ENCODE measurements at places on chromosomes 6 and 20.

DNA sequence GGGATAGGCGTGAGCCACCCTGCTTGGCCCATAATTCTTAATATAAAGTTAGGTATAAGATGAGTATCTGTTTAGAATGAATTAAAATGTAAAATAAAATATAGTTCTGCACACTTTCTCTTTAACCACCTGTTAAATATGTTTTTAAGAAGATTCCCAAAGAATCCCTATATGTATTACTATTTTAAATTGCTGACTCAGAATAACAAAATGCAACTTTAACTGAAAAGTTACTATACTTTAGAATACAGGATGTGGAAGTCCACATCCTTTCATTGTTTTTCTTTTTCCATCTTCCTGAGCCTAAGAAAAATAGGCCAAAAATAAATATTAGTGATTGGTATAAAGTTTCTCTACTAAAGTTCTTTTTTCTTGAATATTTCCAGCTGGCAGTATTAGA lies 325.6 kb upstream of the EYS start:
- no peak for DNase-seq

- peak; percentile 36 for DNase-seq
Observed at GRCh38 chr6:170291271-170292110, 613 bp upstream of the DLL1 start.

- DNase-seq, result no peak
Observed at GRCh38 chr6:87029711-87030314, 65.1 kb downstream of the CGA start.

DNA sequence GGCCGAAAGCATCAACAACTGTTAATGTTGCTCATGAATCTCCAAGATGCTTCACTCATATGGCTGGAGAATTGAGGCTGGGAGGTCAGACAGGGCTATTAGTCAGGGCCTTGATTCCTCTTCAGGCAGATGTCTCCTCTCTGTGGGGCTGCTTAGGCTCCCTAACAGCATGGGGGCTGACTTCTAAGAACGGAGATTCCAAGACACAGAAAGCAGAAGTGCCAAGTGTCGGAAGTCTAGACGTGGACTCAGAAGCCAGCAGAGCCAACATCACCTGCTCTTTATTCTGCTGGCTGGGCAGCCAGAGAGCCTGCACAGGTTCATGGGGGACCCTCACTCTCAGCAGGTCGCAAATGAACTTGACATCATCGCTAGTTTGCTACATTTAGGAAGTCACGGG lies 279.8 kb downstream of the CDH26 start:
- no peak for DNase-seq

DNA sequence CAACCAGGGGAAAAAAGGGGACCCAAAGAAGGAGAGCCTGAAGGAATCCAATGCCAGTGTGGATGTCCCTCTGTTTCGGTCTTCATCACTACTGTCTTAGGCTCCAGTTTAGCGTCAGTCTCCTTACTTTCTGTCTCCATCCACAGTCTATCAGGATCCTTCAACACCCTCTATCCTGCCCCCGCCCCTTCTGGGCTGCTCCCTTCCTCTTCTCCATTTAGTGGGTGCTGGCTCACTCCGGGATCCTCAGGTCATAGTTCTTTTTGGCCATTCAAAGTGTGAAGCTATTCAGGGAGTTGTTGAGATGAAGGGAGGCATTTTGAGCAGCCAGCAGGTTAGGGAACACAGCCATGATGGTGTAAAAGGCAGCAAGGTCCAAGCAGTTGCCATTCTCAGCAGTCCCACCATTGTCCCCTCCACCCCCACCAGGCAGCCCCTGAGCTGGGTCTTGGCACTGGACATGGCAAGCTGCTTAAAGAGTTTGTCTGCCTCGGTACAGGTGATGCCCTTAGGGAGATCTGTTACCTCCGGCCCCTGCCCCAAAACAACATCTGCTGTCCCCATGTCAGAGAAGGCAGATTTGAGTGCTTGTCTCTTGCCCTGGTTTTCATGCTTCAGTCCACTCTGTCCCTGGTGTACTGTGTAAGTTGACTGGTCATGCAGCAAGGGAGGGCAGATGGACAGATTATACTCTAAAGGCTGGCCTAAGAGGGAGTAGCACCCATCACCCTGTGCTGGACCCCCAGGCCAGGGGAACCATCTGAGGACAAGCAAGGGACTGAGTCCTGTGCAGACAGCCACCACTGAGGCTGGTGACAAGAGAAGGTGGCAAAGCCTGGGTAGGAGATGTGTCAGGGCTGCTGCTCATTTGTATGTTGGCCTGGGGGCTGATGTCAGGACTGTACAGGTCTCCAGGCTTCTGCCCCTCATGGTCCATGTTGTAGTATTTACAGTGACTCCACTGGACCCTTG lies 842.0 kb downstream of the HACE1 start:
- no peak for DNase-seq

DNA sequence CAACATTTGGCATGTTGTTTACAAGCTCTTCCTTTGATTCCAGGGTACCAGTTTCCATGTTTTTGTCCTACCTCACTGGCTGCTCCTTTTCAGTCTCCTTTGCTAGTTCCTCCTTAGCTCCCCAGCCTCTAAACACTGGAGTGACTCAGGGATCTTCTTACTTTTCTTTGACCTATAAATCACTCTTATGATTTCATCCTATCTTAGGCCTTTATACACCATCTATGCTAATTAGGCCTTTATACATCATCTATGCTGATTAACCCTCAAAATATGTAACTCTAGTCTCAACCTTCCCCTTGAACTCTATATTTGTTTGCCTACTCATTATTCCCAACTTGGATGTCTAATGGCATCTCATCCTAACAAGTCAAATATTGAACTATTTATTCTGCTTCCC lies 9.5 kb downstream of the TMEM30A start:
- DNase-seq, result no peak

DNA sequence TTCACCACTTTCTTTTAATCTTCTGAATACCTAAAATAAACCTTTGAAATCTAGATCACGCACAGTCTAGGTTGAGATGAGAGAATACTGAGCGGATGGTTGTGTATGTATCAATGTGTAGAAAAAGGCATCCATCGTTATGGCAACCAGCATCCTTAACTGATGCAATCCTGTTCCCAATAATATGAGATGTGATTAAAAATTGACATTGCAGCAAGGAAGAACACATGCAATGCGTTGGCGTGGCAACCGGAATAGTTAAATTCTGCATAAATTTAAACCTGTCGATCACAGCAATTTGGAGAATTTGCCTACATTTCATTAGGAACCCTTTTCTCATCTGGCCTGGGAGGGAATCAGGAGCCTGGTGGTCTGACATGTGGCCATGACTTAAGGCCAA lies 1.3 kb upstream of the L3MBTL1 start:
- DNase-seq, result no peak

DNA sequence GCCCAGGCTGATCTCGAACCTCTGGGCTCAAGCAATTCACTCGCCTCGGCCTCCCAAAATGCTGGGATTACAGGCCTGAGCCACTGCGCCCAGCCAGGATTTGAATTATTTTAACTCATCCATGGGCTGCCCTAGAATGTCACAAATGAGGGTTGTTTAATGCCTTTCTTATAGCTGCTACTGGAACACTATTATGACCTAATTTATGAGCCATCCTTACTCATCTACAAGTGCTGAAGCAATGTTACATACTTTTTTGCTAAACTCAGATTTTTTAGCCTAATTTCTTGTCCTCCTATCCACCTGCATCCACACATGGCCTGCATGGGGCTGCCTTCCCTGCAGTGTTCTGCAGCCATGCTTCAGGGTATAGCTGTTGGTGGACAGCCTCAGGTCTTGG lies 59.9 kb downstream of the RTN4IP1 start:
- DNase-seq, result no peak

DNA sequence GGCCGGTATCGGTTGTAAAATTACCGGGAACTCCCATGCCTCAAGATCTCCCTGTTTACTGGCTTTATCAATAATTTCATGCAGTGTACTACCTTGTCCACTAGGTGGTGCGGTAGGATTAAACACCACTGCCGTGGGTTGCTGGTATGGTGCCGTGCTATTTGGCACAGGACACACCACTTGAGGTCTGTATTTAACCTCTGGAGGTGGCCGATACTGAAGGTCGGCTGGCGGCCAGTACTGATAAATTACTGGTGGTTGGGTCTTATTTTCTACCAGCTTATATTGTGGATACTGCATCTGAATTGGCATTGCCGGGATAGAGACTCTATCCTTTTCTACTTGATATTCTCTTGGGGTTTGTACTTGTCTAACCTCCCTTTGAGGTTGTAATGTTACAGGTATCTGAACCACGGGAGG lies 14.3 kb upstream of the PTCRA start:
- DNase-seq, result peak; percentile 79

DNA sequence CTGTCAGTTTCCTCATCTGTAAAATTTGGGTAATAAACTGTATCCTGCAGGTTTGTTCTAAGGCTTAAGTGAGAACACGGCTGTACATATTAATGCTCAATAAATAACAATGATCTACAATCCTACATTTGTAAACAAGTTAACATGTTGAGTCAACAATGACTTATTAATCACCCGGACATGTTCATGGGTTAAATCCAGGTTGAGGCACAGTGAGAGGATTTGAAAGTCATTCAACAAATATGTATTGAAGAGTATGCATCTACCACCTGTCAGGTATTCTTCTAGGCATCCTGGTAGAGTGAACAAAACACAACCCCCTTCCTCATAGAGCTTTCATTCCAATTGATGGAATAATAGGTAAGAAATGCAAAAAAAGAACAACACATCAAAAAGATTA lies 554.7 kb upstream of the SLC35B3 start:
- no peak for DNase-seq

GRCh38 chr6:145367149-145367548 lies 368.2 kb downstream of the EPM2A start:
- no peak for DNase-seq

DNA sequence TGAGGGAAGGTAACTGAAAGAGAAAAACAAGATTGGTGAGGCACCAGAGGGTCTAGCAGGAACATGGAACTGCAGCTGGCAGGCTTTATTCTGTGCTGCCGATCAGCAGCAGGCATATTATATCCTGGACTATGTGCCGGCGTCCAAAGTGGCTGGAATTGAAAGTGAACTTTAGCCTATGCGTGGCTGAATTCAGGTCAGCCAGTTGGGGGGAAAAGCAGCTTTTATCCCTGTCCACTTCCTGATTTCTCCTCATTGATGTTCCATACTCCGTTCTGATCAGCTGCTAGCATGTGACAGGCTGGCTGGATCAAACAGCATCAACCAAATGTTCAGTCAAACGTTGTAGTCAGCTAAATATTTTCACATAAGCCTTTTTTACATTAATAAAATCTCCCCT lies 99.0 kb downstream of the CAP2 start:
- DNase-seq, result no peak

- no peak for DNase-seq
Observed at GRCh38 chr6:154887051-154887450, 108.1 kb upstream of the TIAM2 start.

GRCh38 chr20:10453241-10453640 lies 18.1 kb downstream of the SLX4IP start:
- DNase-seq, result no peak

GRCh38 chr6:36649701-36650484 lies 28.6 kb upstream of the CDKN1A start:
- DNase-seq, result no peak

DNA sequence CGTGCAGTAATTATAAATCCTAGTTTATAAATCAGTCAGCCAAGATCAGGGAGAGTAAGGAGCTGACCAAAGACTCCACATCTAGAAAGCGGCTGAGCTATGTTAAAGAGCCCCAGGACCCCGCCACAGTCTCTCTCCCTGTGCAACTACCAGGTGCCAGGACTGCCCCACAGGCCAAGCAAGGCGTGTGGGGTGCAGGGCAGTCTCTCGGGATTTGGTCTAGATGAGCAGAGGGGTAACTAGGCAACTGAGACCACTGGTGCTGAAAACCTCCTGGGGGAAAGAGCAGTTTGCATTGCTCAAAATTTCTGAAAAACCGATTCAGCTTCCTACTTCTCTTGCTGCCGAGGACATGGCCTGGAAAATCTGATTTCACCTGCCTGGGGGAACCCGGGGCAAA lies 10.4 kb downstream of the PMEPA1 start:
- DNase-seq, result no peak

DNA sequence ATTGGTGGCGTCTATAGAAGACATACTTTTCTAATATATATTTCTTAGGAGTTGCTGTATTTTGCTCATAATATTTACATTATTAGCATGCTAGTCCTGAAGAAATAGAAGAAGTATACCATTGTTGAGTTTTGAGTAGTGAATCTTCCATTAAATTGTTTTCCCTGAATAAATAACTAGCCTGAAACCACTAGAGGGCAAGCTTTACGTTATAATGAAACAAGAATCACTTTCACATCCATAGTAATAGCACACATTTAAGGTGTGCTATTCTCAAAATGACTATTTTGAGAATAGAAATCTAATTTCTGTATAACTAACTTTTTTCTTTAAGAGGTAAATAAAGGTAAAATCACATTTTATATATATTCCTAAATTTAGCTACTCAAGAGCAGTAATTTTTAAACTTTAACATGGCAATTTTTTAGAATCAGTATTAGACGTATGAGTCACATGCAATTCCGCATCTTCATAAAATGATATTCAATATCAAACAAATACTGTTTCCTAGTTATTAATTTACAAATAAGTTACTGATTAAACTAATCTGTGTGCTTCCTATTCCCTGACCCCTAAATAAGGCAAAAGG lies 213.2 kb upstream of the MANEA start:
- no peak for DNase-seq

DNA sequence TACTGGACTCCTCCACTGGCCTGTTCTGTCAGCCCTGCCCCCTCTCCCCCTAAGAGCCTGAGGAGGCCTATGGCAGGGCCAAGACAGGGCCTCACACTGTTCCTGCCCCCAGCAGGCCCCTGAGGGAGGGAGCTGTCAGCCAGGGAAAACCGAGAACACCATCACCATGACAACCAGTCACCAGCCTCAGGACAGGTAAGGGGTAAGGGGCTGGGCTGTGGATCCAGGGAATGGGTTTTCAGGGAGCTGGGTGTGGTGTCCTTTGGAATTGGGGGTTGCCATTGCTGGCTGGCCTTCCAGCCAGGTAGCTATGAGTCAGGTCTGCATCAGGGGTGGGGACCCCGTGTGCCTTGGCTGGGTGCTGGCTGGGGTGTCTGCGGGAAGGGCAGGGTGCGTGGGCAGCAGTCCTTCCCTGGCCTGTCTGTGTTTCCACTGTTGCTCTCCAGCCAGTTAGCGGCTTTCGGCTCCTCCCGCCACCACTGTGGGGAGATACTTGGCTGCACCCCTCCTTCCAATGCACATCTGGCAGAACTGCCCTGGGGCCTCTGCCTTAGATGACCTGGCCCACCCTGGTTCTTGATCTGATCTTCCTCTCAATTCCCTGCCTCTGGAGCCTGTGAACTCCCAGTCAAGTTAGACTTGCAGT lies 3.9 kb downstream of the SLC29A1 start:
- no peak for DNase-seq
